ENCODE measurements at places on chromosomes 6 and 20.

- DNase-seq, result no peak
These were observed 333.5 kb upstream of the MAN1A1 start for GRCh38 chr6:119683031-119683430.

DNA sequence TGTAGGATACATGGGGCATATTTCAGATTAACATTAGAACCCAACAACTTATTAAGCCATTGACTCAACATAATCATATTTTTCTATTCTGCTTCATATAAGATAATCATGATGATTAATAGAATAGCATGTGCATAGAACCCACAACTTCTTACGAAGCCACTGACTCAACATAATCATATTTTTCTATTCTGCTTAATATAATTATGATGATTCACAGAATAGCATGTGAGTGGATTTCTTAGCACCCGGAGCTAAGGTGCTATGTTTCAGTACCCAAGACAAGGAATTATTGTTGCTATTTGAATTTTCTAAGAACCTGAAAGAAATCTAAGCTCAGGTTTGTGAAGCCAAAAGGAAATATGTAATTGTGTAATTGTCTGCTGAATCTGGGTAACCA is 96.8 kb downstream of the TENT5A start:
- no peak for DNase-seq

DNA sequence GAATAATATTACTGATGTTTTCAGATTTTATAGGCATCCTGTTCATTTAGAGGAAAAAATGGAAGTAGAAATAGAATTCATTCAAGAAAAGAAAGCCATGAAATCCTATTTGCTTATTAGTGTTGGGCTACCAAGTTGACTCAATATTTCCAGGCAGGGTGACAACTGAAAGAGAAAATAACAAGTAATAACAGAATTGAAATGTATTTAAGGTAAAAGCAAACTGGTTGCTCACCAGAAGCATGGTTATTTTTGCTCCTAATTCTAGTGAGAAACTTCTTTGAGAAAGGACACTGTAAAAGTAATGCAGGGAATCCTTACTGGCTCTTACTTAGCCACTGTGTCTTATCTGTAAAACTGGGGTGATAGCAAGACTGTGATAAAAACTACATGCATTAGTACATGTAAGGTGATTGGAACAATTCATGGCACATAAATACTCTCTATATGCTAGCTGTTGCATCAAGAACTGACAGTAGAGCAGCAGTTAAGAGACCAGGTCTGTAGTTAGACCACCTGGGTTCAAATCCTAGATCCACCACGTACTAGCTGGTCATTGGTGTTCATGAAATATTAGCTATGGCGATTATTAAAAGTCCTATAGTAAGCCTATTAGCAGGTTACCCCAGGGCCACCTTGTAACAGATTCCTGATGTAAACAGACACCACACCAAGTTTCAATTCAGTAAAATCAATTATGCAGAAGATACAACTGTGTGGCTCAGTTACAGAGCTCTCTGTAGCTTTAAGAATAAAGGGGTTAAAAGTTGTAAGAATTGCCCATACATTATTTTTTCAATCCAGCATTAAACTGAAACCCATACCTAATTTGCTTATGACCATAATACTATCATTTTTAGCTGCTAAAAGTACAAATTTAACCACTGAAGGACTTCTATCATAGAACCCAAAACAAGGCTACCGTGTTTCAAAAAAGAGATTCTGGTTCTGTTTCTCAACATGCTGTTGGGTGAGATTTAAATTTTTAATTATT is 159.2 kb upstream of the COL21A1 start:
- no peak for DNase-seq

- DNase-seq, result no peak
These were observed 107.6 kb upstream of the RNF24 start for GRCh38 chr20:4122926-4123325.

DNA sequence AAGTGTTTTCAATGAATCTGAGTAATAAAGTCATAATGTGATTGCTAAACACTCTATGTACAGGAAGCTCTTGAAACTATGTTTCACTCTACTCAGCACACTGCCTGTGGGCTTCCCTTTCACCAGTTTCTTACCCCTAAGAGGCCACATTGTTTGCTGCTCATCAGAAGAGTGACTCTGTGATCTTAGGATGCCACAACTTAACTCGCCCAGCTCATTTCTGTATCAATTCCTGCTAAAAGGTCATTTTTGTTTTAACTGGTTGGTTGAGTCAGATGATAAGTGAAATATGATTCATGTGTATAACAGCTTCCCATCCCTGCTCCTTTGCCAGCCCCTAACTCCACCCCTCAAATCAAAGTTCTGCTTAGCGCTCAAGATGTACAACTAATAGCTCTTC is 9.8 kb upstream of the NDUFAF4 start:
- no peak for DNase-seq

DNA sequence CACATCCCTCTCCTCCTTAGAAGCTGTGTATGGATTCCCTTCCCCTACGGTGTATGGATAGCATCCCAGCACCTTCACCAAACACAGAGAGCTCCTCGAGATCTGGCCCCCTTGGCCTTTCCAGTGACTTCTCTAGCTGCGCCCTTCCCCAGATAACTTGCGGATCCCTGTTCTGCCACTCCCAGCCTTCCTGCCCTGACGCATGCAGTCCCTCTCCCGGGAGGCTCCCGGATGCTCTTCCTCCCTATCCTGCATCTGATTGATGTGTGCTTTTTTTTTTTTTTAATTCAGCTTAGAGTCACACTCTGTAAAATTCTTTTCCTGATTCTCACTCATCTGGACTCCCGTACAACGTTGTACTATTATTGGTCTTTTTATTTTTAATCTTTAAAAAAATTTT is 44.8 kb downstream of the GCNT2 start:
- no peak for DNase-seq

DNA sequence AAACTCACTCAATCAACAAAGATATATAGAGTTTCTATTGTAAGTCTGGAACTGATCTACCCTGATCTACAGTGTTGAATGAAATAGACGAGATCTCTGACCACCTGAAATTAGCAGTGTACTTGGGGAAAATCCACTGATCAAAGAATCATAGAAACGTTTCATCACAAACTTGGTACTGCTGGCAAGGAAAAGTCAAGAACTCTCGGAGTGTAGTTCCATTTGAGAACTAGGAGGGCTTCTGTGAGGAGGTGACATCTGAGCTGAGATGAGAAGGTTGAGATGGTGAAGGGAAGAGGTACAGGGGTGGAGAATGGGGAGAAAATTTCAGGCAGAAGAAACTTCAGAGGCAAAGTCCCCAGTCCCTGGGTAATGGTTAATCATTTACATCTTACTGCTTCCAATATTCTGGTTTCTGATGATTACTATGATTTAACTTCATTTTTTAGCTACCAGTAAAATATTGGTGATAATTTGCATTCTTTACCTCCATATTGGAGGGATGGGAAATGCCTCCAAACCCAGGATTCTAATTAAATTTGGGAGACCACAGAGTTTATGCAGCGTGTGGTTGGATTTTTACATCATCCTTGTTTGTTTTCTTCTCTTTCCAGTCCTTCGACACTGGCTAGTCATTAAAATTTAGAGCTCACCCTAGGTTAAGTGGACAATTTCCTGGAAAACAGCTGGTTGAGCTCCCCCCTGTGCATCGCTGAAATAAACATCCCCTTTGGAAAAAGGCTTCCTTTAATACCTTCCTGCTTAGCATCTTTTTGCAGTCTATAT is 191.9 kb downstream of the BCAS1 start:
- no peak for DNase-seq

GRCh38 chr6:63643862-63644261 is 8.3 kb downstream of the PHF3 start:
- DNase-seq, result peak; percentile 58

DNA sequence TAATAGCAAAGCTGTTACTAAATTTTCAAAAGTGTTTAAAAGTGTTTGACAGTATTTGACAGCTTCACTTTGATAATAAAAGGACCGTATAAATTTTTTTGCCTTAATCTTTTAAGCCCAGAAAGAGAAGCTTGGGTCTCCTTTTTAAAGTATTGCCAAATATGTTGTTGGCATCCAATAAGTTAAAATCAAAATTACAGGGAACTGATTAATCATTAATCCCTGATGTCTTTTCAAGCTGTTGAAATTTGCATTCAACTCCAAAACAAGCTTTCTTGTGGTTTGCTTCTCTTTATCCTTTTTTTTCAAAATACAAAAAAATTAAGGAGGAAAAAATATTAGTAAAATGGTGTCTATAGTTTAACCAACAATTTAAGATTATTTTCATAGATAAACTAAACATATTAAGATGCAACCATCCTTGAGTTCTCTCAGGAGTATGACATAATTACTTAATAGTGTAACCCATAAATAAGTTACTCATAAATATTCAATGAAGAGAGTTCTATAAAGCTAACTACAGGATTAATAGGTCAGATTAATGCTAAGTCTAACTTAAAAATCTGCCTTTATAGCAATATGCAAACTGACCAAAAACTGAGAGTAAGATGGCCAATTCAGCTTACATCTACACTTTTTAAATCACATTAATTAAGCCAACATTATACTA is 27.0 kb upstream of the CALHM6 start:
- no peak for DNase-seq

GRCh38 chr6:25138233-25138933 is 140.8 kb upstream of the CARMIL1 start:
- peak; percentile 75 for DNase-seq

- no peak for DNase-seq
These were observed 273.4 kb downstream of the TSHZ2 start for GRCh38 chr20:53245574-53245973.

GRCh38 chr6:163294734-163295133 is 119.8 kb upstream of the QKI start:
- DNase-seq, result no peak

DNA sequence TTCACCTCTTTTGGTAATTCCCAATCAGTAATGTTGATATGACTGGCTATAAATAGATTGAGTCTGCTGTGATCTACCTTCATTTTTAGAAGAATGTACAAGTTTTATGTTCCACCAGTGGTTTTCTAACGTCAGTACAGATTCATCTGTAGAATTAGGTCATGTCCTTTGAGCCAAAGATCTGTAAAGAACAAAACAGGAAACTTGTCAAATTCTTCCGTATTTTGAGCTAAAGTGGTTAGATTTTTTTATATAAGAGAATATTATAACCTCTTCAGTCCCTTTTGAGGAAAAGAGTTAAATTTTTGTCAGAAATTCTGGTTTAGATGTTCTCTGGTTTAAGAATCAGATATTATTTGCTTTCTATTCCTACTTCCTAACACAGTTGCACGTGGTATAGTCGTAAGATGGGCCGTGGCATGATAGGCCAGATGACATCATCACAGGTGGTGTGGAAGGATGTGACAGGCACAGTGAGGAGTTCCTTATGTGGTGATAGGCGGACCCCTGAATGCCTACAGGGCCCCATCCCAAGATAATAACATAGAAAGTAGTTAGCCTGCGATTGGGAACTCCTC is 62.3 kb downstream of the SNX9 start:
- DNase-seq, result no peak

GRCh38 chr20:14538433-14538832 is 201.0 kb upstream of the FLRT3 start:
- no peak for DNase-seq

DNA sequence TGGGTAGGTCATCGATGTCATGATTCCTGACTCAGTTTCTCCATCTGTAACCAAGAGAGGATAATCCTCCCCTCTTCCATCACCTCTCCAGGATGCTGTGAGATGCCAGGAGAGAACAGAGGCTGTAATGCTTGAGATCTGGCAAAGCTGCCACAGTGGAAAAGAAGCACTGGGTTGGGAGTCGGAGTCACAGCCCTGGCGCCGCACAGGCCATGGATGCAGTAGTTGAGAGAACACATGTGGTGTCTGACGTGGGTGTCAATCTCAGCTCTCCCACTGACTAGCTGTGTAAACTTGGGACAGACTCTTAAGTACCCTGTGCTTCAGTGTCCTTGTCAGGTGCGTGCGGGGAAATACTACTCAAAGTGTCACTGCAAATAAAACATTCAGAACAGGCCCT is 47.3 kb downstream of the LRFN2 start:
- DNase-seq, result no peak

DNA sequence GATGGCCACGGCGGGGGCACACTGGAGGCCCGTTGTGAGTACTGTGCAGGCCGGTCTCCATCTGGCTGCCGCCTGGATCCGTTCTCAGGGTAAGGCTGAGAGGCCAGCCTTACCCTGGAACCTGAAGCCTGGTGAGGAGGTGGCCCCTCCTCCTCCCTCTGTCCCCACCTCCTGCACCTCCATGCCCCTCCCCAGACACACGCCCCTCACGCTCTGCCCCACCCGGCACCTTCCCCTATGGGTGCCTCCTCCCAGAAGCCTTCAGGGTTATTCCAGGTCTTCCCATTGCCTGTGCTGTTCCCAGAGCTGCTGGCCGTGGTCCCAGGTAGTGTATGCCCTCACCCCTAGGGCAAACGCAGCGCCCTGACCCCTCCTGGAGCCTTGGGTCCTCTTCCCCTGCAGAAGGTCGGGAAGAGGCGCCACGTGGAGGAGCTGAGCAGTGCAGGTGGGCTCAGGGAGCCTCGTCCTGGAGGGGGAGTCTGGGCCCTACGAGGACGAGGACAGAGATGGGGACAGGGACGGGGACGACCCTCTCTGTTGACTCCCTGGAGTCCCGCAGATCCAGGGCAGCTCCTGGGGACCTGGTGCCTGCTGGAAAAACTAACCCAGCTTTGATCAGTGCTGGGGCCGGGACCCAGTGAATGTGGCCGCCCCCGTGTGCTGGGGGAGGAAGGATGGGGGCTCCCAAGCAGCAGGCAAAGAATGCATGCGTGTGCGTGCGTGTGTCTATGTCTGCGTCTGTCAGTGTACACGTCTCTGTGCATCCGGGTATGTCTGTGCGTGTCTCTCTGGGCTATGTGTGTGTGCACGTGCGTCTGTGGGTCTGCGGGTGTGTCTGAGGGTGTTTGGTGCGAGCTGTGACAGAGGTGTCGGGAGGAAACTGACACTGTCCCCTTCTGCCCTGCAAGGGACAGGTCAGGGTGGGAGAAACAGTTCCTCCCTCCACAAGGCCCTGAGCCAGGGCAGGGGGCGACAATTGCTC is 8.2 kb upstream of the HRH3 start:
- DNase-seq, result no peak

DNA sequence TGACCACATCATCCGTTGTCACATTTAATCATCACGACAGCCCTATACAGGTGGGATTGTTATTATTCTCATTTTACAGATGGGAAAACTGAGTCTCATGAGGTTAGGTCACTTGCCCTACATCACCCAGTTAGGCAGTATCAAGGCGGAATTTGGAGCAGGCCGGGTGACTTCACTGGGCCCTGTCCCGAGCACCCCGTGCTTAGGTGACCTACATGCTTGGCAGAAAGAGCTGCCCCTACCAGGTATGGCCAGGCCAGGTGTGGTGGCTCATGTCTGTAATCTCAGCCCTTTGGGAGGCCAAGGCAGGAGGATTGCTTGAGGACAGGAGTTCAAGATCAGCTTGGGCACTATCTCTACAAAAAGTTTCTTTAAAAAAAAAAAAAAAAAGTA is 44.0 kb downstream of the RIN2 start:
- DNase-seq, result no peak

Data from OCI-LY7 (cell line).